ENCODE measurements at places on chromosomes 7 and 10. TPM values are rescaled to one million over a fixed set of nuclear protein-coding genes. Genes with fewer than 3 reads are reported as not detected.
A peak's percentile ranks its signal among the peaks of the same experiment; 100 is the strongest.

PLXDC2 gene
- 38.7 TPM for total RNA-seq

ADAM12 gene
- 0.35 TPM for total RNA-seq

GIMAP6 gene
- total RNA-seq = not detected

DNA sequence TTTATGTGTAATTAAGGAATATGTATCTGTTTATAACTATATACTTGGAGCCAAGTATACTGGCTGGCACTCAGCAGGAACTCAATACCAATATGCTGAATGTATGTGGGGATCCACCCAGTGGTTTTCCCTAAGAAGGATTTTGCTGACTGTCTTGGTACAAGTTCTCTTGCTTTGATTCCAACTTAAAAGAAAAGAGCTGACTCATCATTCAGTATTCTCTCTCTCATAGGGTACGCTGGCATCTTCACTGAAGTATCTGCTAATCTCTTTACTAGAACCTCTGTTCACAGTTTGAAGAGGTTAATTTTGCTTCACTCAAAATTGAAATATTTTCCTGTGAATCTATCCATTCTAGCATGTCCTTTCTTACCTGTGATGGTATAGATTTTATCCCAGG lies 1044.8 kb downstream of the CNTNAP2 start:
- no peak for DNase-seq

- DNase-seq = no peak
Observed at GRCh38 chr7:31692451-31692850, 5.4 kb downstream of the PPP1R17 start.

GRCh38 chr7:78326189-78326588 lies 527.6 kb downstream of the PHTF2 start:
- no peak for DNase-seq

GRCh38 chr7:115009736-115010440 lies 88.0 kb downstream of the MDFIC start:
- no peak for DNase-seq

DNA sequence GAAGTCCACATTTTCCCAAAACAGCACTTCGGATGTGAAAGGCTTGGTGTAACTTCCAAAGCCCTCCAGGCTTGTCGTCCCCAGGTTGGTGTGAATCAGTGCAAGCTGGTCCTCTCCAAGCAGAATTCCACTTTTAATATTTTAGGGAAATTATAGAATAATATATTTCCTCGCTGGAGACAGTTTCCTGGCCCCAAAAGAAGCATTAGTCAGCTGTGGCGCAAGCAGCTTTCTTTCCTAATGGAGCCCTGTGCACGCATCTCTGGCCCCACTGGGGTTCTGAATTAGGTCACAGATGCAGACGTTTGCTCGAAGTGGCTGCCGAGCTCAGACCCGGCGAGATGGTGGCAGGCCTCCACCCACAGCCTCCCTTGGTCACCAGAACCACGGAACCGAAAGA lies 33.3 kb upstream of the MNX1 start:
- no peak for DNase-seq

- DNase-seq = no peak
Observed at GRCh38 chr10:47346581-47347302, 1.4 kb upstream of the RBP3 start.

DNA sequence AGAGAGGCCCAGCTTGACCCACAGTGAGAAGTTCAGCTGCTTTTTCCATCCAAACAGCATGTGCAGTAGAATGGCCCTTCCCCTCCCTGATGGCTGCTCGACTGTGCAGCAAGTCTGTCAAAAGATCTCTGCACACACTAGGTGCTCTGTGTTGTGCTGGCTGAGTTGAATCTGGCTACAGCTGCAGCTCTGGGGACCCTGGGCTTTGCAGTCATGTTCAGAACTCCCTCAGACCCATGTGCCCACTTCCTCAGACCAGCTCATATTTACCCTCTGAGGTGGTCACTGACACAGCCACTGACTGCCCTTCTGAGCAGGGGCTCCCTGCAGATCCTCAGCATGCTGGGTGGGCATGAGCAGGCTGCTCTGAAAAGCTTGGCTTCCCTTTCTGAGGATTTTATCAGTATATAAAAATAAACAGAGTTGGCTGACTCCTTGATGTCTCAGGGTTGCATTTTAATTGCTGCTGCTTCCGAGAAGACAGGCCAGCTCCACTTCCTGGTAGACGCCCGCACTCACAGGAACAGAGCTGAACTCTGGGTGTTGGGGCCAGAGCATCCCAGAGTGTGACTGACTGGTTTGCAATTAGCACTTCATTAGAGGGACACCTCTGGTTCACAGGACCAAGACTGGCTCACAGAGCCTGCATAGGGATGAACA lies 507.9 kb downstream of the RPS24 start:
- no peak for DNase-seq

- DNase-seq = no peak
Observed at GRCh38 chr7:101823096-101823495, 5.7 kb downstream of the CUX1 start.

DNA sequence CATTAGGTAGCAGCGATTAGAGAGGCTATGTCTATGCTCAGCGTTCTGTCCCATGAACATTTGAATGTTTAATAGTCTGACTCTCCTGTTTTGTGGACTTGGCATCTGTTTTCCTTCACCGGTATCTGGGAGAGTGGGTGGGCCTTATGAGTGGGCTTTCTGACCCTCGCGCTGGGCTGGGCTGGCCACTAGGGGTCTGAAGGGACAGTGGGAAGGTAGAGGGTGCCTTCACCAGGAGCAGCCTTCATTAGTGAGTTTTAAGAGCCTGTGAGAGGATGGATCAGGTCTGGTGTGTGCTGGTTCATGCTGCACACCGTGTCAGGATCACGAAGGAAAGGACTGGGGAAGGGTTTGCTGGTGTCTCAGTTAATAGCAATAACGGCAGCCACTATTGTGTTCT lies 33.4 kb downstream of the DCLRE1A start:
- DNase-seq = peak; percentile 41

DNA sequence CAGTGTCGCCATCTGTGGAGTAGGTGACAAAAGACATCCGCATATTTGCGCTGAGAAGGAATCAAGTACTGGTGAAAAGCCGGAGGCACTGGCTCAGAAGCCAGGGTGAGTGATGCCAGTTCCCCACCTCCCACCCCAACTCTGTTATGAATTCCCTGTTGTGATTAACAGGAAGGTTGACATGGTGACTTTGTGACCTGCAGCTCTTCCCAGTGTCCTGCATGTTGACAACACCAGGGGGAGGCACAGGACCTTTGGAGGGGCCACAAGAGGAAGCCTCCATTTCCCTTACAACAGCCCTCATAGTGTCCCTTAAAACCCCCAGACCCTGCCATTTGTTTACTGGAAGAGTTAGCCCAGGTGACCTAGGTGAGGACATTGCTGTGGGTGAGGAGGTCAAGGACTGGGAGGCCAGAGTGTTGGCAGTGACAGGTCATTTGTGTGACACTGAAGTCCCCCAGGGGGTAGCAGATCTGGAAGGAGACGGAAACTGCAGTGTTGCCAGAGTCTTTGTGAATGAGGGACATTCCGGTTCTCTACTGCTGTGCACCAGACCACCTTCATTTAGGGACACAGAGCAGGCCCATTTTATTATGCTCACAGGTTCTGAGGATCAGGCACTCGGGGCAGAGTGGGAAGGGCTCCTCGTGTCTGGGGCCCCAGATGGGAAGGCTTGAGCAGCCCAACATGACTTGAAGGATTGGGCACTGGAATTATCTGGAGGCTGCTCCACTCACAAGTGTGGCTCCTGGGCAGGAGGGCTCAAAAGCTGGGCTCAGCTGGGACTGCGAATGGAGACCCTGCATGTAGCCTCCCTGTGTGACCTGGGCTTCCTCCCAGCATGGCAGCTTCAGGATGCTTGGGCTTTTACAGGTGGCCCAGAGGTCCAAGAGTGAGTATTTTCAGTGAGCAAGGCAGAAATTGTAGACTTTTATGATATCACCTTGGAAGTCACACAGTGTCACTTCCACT lies 13.0 kb upstream of the ANTXRL start:
- DNase-seq = peak; percentile 51

Measured in H9 (cell line).